ENCODE measurements at places on chromosomes 4 and X.

DNA sequence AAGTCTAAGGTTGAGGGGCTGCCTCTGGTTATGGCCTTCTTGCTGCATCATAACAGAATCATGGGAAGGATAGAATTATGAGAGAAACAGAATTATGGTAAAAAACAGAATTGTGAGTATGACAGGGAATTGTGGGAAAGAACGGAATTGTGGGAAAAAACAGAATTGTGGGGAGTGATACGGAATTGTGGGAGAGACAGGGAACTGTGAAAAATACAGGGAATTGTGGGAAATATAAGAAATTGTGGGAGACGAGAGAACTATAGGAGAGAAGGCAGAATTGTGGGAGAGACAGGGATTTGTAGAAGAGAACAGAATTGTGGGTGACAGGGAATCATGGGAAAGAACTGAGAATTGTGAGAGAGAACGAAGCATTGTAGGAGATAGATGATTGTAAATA is 159.1 kb downstream of the FRMPD4 start:
- no peak for DNase-seq

- DNase-seq, result no peak
Measured at GRCh38 chr4:70706516-70706915, 15.2 kb upstream of the RUFY3 start.

GRCh38 chr4:18961266-18961665 is 939.7 kb upstream of the LCORL start:
- DNase-seq, result no peak

DNA sequence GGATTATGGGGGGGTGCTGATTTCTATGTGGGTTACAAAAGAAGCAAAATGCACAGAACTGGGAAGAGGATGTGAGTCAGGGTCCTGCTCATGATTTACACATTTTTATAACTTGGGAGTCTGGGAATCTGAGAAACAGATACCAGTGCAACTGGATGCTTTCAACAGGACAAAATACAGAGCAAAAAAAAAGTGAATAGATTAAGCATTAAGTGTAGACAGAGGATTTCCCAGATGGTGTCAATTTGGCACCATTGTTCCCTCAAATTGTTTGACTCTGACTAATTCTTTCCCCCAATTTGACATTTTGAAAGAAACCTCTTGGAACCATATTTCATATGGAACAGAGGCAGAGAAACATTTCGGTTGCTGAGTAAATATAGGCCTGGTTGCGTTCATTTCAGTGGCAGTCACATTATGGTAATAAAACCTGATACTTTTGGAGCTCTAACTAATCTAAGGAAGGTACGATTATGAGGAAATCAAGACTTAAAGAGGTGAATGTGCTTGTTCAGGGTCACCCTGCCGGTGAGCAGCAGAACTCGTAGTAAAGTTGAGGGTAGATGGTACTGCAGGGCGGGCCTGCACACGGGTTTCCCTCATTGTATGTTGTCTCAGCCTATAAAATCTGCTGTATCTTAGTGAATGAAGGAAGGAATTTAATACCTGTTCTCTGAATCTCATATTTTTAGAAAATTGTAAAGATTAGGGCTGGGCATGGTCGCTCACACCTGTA is 18.7 kb upstream of the CDKL5 start:
- DNase-seq, result no peak

DNA sequence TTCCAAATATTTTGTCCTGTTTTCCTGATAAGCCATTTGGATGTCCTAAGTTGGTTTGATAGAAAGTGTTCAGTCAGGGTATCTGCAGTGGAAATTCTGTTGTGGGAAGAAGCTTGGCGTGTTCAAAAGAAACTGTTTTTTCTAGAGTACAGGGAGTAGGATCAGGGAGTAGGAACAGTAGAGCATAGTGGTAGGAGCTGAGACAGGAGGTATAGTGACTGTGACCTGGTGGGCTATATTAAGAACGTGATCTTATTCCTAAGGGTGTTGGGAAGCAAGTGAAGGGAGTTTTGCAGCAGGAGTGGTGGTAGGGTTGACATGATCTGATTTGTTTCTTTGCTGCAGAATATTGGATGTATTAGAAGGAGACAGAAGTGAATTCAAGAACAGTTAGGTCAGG is 348.2 kb downstream of the BMPR1B start:
- DNase-seq, result no peak

DNA sequence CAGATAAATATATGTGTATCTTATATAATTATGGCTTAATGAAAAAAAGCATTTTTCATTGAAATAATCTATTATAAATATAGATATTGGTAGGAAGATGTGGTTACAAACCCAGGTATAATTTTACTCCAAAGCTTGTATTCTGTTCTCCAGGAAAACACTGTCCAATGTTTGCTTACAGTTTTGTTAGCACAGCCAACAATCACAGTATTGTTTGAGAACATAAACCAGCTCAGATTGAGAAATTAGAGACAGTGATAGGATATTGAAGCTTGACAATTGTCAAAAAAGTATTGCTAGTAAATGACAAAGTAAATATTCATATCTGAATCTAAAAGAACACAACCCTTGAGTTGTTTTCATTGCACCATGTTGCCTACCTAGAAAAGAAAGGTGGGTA is 228.8 kb downstream of the ADGRL3 start:
- no peak for DNase-seq

DNA sequence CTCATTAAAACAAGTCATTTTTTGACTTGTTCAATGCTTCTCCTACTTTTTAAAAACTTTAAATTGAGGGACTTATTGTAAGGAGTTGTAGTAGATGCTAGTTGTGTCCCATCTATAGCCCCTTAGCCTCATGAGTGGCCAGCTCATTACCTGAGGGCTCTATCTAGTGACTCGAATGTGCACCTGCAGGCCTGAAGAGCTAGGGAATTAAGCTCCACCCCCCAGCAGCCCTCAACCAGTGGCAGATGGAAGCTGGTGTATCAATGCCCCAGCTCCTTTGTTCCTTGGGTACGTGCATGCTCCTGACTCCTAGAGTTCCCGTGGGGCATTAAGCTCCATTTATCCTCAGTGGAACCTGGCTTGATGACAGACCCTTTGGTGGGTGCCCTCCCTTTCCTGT is 146.7 kb upstream of the FAM9B start:
- DNase-seq, result no peak

- no peak for DNase-seq
Measured at GRCh38 chr4:120771907-120772306, 150.6 kb downstream of the PRDM5 start.

DNA sequence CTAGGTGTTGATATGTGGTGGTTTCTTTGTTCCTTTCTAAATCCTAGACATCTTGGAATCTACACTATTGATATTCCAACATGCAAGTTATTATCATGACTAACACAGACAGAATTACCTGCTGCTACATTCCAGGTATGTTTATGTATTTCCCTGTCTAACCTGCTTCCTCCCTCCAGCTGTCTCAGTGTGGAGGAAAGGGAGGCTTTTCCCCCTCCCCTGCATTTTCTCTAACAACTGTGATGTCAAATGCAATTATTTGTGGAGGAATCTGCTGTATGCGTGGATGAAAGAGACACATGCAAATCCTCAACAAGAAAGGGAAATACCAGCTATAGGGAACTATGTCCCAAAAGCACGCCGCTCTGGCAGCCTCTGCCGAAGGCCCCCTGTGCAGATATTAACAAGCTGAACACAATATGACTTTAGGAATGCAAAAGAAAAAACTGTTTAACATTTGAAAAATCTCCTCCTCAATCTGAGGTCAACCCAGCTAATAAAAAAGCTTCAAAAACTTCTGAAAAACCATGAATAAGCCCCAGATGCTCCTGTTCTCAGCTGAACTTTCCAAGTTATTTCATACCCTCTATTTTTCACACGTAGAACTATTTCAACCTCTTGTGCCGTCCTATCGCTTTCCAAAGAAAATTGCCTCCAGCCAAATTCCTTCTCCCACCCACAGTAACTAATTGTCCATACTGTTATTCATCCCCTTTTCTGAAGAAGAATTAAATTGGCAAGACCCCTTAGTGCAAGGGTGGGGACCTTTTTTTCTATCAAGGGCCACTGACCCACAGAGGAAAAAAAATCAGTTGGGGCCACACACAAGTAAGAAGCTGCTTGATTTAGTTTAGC is 225.1 kb upstream of the GPC4 start:
- DNase-seq, result no peak

GRCh38 chrX:69126642-69127041 is 38.6 kb downstream of the PJA1 start:
- DNase-seq, result no peak

GRCh38 chrX:137896123-137896522 is 330.2 kb downstream of the ZIC3 start:
- no peak for DNase-seq

GRCh38 chr4:78409612-78410202 is 141.9 kb upstream of the ANXA3 start:
- DNase-seq, result no peak

DNA sequence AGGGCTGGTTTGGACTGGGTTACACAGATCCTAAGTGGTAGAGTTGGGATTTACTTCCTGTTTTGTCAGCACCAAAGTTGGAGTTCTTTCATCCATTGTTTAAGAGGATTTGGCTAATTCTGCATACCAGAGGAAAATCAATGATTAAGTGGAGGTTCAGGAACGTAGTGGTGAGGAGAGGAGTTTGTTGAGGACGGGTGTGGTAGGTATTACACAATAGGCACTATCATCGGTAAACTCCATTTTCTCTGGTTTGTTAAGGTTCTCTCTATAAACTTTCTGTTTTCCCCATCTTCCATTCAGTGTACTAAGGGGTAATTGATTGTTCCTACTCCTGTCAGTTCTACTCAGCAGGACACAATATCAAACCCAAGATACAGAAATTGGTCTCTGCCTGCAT is 107.5 kb upstream of the VCX2 start:
- DNase-seq, result no peak

- no peak for DNase-seq
Measured at GRCh38 chrX:120140293-120140981, 18.0 kb upstream of the RHOXF2 start.

DNA sequence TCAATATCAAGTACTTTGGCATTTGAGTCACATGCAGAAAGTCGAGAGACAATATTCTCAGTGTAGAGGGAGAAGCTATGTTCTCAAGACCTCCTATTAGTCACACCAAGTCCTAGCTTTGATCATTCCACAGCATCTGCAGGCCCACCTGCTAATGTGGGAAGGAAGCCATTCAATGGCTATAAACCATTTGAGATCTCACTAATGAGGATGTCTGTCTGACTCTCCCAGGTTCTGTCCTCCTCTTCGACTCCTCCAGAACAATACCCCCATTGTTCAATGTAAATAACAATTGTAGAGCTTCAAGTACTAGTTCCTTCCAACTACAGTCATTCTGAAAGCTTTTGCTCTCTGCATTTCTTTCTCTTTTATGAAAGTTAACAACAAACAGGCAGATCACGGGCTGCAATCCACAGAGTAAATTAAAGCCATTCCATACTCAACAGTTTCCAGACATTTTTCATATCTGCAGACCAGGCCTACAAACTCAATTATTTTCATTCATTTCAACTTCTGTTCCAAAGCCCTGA is 140.2 kb upstream of the EDNRA start:
- no peak for DNase-seq

DNA sequence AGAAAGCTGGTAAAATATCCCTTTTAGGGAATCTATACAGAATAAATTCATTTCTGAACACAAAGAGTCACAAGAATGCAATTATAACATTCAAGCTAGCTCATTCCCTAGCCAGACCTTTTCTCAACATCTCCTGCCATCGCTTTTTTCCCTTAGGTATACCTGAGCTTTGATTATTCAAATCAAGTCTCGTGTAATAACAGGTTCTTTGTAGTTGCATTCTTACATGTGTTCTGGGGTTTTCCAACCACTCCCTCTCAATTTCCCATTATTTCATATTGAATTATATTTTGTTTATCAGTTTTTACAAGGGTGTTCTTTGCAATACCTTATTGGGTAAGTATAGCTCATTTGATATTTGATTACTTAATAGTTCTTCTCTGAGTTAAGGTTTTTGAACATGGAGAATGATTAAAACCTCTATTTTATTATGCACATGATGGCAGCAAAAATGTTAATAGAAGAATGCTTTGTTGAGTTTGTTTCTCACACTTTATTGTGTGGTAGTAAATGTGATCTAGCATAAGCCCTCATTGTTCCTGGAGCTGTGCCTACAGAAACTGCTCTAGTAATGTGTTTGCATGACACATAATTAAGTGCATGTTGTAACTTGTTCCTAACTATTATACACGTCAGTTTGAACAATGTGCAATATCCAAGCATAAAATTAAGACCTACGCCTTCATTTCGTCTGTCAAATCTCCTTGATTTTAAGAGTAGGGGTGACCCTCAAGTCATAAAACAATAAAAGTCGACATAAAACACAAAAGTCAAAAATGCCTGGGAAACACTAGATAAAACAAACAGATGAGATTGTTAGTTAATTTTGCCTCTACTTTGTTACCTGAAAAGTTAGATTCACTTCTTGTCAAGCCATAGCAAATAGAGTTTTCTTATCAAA is 124.0 kb upstream of the POF1B start:
- DNase-seq, result no peak

- DNase-seq, result peak; percentile 34
Measured at GRCh38 chr4:71187404-71188155, 151.2 kb upstream of the SLC4A4 start.

DNA sequence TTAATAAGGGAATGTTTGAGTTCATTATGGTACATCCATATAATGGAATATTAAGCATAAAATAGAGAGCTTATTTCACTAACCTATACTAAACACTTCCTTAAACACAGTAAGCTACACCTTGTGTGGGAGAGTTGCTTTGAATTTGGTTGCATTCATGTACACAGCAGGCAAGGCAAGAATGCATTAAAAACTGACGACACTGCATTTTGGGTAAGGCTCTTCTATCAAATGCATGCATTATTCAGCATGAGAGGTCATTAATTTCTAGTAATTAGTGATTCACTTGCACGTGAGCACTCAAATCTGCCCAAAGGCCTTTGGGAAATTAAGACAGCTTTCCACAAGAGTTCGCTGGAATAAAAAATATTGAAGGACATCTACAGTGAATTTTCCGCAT is 8.8 kb upstream of the C1GALT1C1 start:
- no peak for DNase-seq

DNA sequence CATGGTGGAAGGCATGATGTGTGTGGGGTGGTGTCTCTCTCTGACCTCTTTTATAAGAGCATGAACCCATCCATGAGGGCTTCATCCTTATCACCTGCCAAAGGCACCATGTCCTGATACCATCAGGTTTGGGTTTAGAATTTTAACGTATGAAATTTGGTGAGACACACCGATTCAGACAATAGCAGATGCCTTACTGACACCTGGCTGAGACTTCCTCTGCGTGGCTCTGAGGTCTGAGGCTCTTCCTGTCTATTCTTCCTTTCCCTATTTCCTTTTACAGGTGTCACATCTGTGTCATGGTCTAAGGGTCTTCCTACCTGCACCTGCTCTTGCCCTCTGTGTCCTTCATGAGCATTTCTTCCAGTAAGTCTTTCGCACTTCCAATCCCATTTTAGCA is 320.7 kb upstream of the CLNK start:
- DNase-seq, result no peak

DNA sequence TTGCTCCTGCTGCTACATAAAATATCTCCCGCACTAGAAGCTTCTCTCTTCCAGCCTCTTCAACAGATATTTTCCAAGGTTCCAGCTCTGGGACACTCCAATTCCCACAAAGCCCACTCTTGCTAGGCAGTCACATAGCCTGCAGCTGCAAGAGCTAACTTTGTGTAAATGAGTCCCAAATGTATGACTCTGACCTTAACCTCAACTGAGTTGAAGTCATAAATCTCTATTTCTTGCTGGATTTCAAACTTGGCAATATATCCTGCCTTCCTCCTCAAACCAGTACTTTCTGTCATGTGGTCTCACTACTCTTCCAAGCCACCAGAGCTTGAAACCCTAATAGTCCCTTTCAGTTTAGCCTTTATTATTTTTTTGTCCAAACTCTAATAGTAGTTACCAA is 315.4 kb upstream of the GRIA3 start:
- no peak for DNase-seq

GRCh38 chr4:77065382-77065781 is 10.4 kb downstream of the CCNI start:
- no peak for DNase-seq
